ENCODE measurements at places on chromosomes 5 and 9. TPM values are rescaled to one million over a fixed set of nuclear protein-coding genes. Genes with fewer than 3 reads are reported as not detected.

The PCDHA2 gene
- total RNA-seq, result not detected

The ZFP2 gene
- total RNA-seq, result 1.3 TPM

The FUT7 gene
- total RNA-seq, result 0.55 TPM

The SPAG8 gene
- 0.61 TPM for total RNA-seq

The C5orf52 gene
- total RNA-seq, result not detected

The ORM2 gene
- total RNA-seq, result not detected

The GLIPR2 gene
- total RNA-seq, result 81.7 TPM

The PCDHB8 gene
- 2.4 TPM for total RNA-seq

The COL15A1 gene
- total RNA-seq, result 73.3 TPM

The CCNO gene
- not detected for total RNA-seq

The SYK gene
- total RNA-seq, result 26.7 TPM

The PCDHA6 gene
- total RNA-seq, result 0.32 TPM

The ZNF658 gene
- 3.1 TPM for total RNA-seq

The HRH2 gene
- total RNA-seq, result 12.5 TPM

The CDH6 gene
- 1.3 TPM for total RNA-seq

The SEMA5A gene
- total RNA-seq, result 7.9 TPM

The BARHL1 gene
- total RNA-seq, result not detected

The HTR1A gene
- not detected for total RNA-seq

The NLN gene
- total RNA-seq, result 31.5 TPM

The RGS7BP gene
- total RNA-seq, result 0.93 TPM

The WNK2 gene
- total RNA-seq, result 1.1 TPM

The ENC1 gene
- 11.9 TPM for total RNA-seq

The FST gene
- 2.9 TPM for total RNA-seq

The GADD45G gene
- total RNA-seq, result 10.9 TPM

The FSTL4 gene
- total RNA-seq, result not detected

The TAF1L gene
- total RNA-seq, result not detected

The C5orf24 gene
- 40.9 TPM for total RNA-seq

The CLIC3 gene
- 1.6 TPM for total RNA-seq

The CEL gene
- 2.2 TPM for total RNA-seq

The PSAT1 gene
- total RNA-seq, result 19.1 TPM

The CSF1R gene
- total RNA-seq, result 58.6 TPM

The TAF11L7 gene
- total RNA-seq, result not detected

The NAIP gene
- 51.4 TPM for total RNA-seq

The ZNF454 gene
- 1.8 TPM for total RNA-seq

The DMRT3 gene
- 1.1 TPM for total RNA-seq

The PDCD1LG2 gene
- 3.6 TPM for total RNA-seq

The MCCC2 gene
- total RNA-seq, result 48.6 TPM

The SLC36A2 gene
- total RNA-seq, result not detected

The RNF208 gene
- 5.9 TPM for total RNA-seq

The SLC22A4 gene
- total RNA-seq, result 5.4 TPM

The ARHGEF37 gene
- total RNA-seq, result 3.9 TPM

The SLF1 gene
- total RNA-seq, result 3.3 TPM

The IL5 gene
- total RNA-seq, result not detected

The TAF11L13 gene
- not detected for total RNA-seq

The ARHGEF28 gene
- 9.4 TPM for total RNA-seq

The PRXL2C gene
- total RNA-seq, result 37.0 TPM

The SPATA6L gene
- 5.4 TPM for total RNA-seq

The FAM78A gene
- 6.3 TPM for total RNA-seq

The GLT6D1 gene
- not detected for total RNA-seq

Measured in mesenteric fat pad (tissue), 1 donor.